ENCODE measurements at places on chromosomes 5 and 9.

GRCh38 chr5:74627646-74628279, 12.8 kb downstream of the ENC1 start:
- no peak for DNase-seq

DNA sequence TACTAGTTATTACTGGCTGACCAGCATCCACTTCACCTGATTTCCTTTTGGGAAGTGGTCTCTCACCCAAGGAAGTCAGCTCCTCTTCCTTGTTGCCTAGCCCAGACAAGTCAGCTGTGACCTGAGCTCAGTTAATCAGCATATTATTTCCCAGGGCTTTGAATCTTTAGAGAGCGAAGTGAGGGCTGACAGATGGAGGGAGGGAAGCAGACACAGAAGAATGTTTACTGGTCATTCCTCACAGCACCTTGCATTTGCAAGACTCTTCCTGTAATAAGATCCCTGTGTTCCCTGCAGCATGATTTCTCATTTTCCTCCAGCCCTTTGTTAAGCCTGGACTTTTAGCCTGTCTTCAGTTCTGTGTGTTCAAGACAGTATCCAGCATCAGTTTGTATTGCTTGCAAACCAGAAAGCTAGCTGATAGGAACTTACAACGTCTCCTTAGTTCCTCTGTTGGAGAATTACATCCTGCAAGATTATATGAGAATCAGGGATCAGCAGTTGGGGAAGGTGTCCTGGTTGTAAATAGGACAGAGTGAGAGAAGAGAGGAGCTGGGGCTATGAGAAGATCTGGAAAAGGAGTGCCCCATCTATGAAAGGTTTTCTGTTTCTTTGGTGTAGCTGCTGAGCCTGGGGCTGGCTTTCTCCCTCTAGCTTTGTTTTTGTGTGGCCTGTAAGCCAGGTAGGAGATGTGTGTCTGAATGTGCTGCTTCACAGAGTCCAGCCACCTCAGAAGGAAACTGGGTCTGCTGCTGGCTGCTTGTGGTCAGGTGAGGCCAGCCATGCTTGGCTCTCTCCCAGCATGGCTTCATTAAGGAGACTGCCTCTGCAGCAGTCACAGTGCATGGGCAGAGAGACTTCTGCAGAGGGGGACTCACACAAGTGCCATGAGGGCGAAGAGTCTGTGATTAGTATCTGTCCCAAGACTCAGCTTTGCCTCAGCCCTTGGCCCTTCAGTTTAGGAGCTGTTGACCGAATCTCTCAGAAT, 50.3 kb downstream of the MAN2A1 start:
- no peak for DNase-seq

- no peak for DNase-seq
Measured at GRCh38 chr5:169344629-169345028, 43.7 kb upstream of the SLIT3 start.

DNA sequence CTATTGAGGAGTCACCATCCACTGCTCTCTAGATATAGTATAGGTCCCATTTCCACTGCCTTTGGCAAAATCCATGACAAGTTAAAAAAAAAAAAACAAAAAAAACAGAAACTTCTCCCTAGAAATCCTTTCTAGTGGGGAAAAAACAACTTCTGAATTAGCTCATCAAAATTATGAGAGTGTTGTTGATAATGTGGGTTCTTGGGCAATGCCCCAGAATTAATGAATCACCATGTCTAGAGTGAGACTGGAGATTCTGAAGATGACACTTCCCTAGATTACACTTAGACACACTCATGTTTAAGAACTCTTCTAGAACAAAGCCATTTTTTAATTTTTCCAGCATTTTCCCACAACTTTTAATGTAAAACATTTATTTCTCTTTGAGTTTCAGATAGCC, 728.0 kb upstream of the C9orf72 start:
- DNase-seq = no peak

DNA sequence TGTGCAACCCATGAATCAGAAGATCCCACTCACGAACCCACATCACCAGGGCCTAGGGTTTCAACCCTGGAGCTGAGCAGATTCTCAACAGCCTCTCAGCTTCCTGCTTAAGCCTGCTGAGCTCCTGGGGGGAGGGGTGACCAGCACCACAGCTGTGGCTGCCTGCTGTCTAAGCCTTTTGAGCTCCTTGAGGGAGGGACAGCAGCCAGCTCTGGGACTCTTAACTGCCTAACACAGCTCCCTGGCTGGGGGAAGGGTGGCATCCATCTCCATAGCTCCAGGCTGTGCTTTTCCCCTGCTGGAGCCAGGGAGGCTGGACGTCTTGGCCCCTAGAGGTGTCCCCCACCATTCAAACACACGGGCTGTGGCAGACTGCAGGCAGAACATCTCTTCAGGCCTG, 250.3 kb downstream of the DMAC1 start:
- no peak for DNase-seq

DNA sequence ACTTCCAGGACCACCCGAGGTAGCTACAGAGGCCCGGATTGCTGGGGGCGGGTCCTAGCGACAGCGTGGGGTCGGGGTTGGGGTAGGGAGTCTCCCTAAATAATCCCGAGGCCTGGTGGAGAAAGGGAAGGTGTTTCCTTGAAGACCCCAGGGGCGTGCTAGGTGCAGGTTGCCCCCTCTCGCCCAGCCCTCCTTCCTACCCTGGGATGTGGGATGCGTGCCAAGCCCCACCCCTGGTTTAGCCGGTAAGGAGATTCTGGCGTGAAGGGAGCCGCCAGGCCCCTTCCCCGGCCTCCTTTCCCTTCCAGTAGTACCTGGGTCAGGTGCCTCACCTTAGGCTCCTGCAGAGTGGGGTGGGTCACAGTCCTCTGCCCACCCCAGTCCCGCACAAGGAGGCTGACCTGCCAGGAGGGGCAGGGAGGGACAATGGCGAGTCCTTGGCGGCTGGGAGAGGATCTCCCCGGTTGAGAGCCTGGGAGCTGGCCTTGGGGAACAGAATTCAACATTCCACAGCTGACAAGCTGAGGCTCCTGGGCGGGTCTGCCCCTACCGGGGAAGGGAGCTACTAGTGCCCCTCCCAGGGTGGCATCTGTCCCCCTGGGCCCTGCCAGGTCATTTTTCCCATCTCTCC, 674 bp downstream of the TSPAN17 start:
- peak; percentile 38 for DNase-seq

- no peak for DNase-seq
Measured at GRCh38 chr5:51471630-51472029, 88.4 kb downstream of the ISL1 start.

- DNase-seq = no peak
Measured at GRCh38 chr5:166281433-166281832, 2010.0 kb upstream of the WWC1 start.

GRCh38 chr9:128995791-128996190, 32.3 kb downstream of the SH3GLB2 start:
- no peak for DNase-seq

GRCh38 chr9:107667231-107668070, 177.9 kb upstream of the KLF4 start:
- no peak for DNase-seq

Data from CD8-positive, alpha-beta T cell (primary cell).